ENCODE measurements at places on chromosomes 4 and X. TPM values are rescaled to one million over a fixed set of nuclear protein-coding genes. Genes with fewer than 3 reads are reported as not detected.

STOX2 gene
- total RNA-seq: 2.5 TPM

BEX5 gene
- 1.6 TPM for total RNA-seq

NOP14 gene
- total RNA-seq: 35.3 TPM

APLN gene
- total RNA-seq: 2.1 TPM

CENPVL2 gene
- total RNA-seq: 0.25 TPM

USP51 gene
- 2.2 TPM for total RNA-seq

STPG2 gene
- total RNA-seq: not detected

SMIM31 gene
- total RNA-seq: not detected

COX18 gene
- 10.8 TPM for total RNA-seq

TCEAL5 gene
- 0.36 TPM for total RNA-seq

GRCh38 chr4:39037941-39038340 lies 5.7 kb upstream of the TMEM156 start:
- no peak overlapping the region for H3K4me3 ChIP-seq
- peaks cover 36% of the 10 kb centered on the region for H3K4me1 ChIP-seq
- no peak for DNase-seq
- H3K36me3 ChIP-seq: no peaks in the 10 kb centered on the region
- no peaks in the 10 kb centered on the region for H3K27me3 ChIP-seq
- H3K27ac ChIP-seq: peak overlapping the region; percentile 87

DNA sequence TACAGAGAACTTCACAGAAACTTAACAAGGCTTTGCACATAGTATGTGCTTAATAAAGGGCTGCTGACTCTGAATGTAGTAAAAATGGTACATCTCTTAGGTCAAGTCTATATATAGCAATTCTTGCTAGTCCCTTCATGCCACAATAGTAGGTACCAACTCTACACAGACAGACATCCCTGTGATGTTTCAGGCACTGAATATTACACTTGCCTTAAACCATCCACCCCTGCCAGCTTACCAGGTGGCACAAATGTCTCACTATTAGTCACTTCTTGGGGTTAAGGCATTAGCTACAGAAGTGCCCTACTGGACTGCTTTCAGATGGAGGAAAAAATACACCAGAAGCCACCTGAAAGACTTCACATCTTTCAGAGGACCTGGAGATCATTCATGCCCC lies 86.3 kb upstream of the CITED1 start:
- H3K4me1 ChIP-seq: peaks cover 3% of the 10 kb centered on the region
- H3K36me3 ChIP-seq: no peaks in the 10 kb centered on the region
- no peak for DNase-seq
- H3K27me3 ChIP-seq: no peaks in the 10 kb centered on the region
- no peak overlapping the region for H3K4me3 ChIP-seq
- no peak overlapping the region for H3K27ac ChIP-seq

- no peaks in the 10 kb centered on the region for H3K27me3 ChIP-seq
- H3K36me3 ChIP-seq: no peaks in the 10 kb centered on the region
- H3K27ac ChIP-seq: no peak overlapping the region
- no peak overlapping the region for H3K4me3 ChIP-seq
Measured at GRCh38 chr4:76386566-76387305, 34.2 kb downstream of the CCDC158 start.

DNA sequence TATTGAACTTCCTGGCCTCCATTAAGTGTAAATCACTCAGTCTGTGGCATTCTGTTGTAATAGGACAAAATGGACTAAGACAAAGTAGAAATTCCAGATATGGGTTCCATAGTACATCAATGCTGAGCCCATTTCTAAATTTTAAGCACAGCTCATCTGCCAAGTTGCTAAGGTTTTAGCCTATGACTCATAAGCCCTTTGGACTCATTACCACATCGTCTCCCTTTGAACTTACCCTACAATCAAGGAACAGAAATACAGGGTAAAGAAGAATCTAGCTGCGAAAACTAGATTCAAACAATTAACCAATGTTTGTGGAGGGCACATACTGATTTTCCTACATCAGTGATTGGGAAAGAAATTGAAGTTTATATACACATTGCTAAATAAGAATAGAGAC lies 31.8 kb downstream of the NAA11 start:
- no peak overlapping the region for H3K27ac ChIP-seq
- no peaks in the 10 kb centered on the region for H3K27me3 ChIP-seq
- no peak overlapping the region for H3K4me3 ChIP-seq
- no peaks in the 10 kb centered on the region for H3K36me3 ChIP-seq
- DNase-seq: peak; percentile 1

DNA sequence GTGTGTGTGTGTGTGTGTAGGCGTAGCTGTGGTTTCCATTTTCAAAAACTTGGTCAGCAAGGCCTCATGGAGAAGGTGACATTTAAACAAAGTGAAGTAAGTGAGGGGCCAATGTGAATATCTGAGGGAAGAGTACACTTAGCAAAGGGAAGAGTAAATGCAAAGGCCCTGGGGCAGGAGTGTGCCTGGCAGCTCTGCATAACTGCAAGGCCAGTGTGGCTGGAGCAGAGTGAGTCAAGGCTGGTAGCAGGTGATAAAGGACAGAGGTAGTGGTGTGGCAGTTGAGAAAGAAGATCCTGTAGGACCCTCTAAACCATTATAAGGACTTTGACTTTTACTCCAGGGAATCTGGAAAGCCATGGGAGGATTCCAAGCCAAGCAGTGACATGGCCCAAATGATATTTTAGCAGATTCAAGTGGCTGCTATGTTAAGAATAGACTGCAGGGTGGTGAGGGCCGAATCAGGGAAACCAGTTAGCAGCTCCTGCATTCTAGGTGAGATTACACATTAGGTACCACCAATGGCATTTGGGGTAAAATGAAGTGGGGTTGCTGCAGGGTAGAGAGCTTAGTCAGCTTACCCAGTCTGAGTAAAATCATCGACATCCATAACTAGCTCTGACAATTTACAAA lies 5.9 kb upstream of the TBC1D1 start:
- H3K27ac ChIP-seq: no peak overlapping the region
- H3K27me3 ChIP-seq: peaks cover 12% of the 10 kb centered on the region
- no peak for DNase-seq
- no peak overlapping the region for H3K4me3 ChIP-seq

DNA sequence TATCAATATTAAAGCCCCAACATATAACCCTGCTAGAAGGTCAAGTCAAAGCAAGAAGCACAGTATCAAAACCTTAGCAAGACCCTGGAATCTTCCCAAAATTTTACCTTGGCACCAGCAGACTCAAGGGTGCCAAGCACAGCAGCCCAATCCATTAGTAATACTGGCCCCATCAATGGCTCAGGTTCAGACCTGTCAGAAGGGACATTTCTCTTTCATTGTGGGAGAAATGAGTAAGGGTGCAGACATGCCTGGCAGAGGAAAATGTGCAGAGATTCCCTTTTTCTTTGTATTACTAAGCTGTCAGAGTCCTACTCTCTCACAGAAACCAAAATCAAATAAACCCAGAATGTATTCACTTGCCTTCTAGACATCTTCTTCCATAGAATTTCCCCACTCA lies 203.9 kb downstream of the EVC2 start:
- H3K4me3 ChIP-seq: no peak overlapping the region
- H3K4me1 ChIP-seq: no peaks in the 10 kb centered on the region
- peak; percentile 42 for DNase-seq
- no peaks in the 10 kb centered on the region for H3K36me3 ChIP-seq
- H3K27me3 ChIP-seq: no peaks in the 10 kb centered on the region
- H3K27ac ChIP-seq: no peak overlapping the region

- no peak overlapping the region for H3K27ac ChIP-seq
- no peaks in the 10 kb centered on the region for H3K36me3 ChIP-seq
- H3K4me3 ChIP-seq: no peak overlapping the region
- no peaks in the 10 kb centered on the region for H3K27me3 ChIP-seq
- no peaks in the 10 kb centered on the region for H3K4me1 ChIP-seq
Measured at GRCh38 chr4:18454349-18454748, 432.8 kb upstream of the LCORL start.

DNA sequence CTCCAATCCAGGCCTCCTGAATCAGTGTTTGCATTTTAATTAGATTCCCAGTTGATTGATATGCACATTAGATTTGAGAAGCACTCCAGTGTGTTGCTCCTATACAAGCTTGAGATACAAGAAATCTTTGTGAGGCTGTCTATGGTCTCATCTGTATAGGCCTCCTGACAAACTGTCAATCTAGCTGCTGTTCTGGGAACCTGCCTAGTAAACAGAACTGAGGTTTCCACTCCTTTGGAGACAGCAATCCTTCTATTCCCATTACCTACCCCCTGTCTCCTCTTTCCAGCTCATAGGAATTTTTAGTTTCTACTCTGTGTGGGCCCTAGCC lies 306.1 kb upstream of the EMCN start:
- H3K36me3 ChIP-seq: no peaks in the 10 kb centered on the region
- DNase-seq: no peak
- no peaks in the 10 kb centered on the region for H3K27me3 ChIP-seq
- peaks cover 6% of the 10 kb centered on the region for H3K4me1 ChIP-seq

- no peak for DNase-seq
- H3K27me3 ChIP-seq: peaks cover 7% of the 10 kb centered on the region
- H3K27ac ChIP-seq: no peak overlapping the region
- H3K4me3 ChIP-seq: no peak overlapping the region
- no peaks in the 10 kb centered on the region for H3K36me3 ChIP-seq
- H3K4me1 ChIP-seq: peaks cover 5% of the 10 kb centered on the region
Measured at GRCh38 chrX:21376636-21377035, 2.4 kb downstream of the CNKSR2 start.

- no peak overlapping the region for H3K4me3 ChIP-seq
- H3K4me1 ChIP-seq: peaks cover 41% of the 10 kb centered on the region
- H3K36me3 ChIP-seq: no peaks in the 10 kb centered on the region
Measured at GRCh38 chr4:41174444-41174843, 39.9 kb downstream of the APBB2 start.

GRCh38 chr4:172042714-172043114 lies 229.5 kb downstream of the GALNTL6 start:
- no peaks in the 10 kb centered on the region for H3K36me3 ChIP-seq
- H3K27ac ChIP-seq: no peak overlapping the region
- H3K4me3 ChIP-seq: no peak overlapping the region
- no peaks in the 10 kb centered on the region for H3K4me1 ChIP-seq
- DNase-seq: peak; percentile 3
- no peaks in the 10 kb centered on the region for H3K27me3 ChIP-seq

GRCh38 chrX:79259073-79259689 lies 108.0 kb downstream of the ITM2A start:
- H3K36me3 ChIP-seq: no peaks in the 10 kb centered on the region
- DNase-seq: no peak
- H3K4me3 ChIP-seq: no peak overlapping the region

- peak overlapping the region; percentile 74 for H3K4me3 ChIP-seq
- H3K27me3 ChIP-seq: no peaks in the 10 kb centered on the region
- H3K27ac ChIP-seq: peak overlapping the region; percentile 53
- no peak for DNase-seq
Measured at GRCh38 chrX:40646489-40647306, 663 bp downstream of the CXorf38 start.

- H3K4me3 ChIP-seq: peak overlapping the region; percentile 41
- no peaks in the 10 kb centered on the region for H3K36me3 ChIP-seq
- H3K27ac ChIP-seq: no peak overlapping the region
- DNase-seq: no peak
- H3K27me3 ChIP-seq: no peaks in the 10 kb centered on the region
- H3K4me1 ChIP-seq: peaks cover 5% of the 10 kb centered on the region
Measured at GRCh38 chr4:140004922-140005627, 148.9 kb downstream of the MAML3 start.

DNA sequence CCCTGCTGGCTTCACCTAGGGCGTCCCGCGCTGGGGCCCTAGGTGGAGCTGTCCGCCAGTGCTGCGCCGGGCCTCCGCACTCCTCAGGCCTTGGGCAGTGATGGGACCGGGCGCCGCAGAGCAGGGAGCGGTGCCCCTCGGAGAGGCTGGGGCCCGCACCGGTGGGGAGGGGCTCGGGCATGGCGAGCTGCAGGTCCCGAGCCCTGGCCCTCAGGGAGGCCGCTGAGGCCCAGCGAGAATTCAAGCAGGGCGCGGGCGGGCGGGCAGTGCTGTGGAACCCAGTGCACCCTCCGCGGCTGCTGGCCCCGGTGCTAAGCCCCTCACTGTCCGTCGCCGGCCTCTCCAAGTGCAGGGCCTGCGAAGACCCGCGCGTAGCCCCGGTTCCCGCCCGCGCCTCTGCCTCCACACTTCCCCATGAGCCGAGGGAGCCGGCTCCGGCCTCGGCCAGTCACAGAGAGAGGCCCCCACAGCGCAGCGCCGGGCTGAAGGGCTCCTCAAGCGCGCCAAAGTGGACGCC lies 565.1 kb upstream of the NDST4 start:
- no peaks in the 10 kb centered on the region for H3K36me3 ChIP-seq
- no peaks in the 10 kb centered on the region for H3K4me1 ChIP-seq
- no peaks in the 10 kb centered on the region for H3K27me3 ChIP-seq
- H3K27ac ChIP-seq: no peak overlapping the region
- H3K4me3 ChIP-seq: no peak overlapping the region

DNA sequence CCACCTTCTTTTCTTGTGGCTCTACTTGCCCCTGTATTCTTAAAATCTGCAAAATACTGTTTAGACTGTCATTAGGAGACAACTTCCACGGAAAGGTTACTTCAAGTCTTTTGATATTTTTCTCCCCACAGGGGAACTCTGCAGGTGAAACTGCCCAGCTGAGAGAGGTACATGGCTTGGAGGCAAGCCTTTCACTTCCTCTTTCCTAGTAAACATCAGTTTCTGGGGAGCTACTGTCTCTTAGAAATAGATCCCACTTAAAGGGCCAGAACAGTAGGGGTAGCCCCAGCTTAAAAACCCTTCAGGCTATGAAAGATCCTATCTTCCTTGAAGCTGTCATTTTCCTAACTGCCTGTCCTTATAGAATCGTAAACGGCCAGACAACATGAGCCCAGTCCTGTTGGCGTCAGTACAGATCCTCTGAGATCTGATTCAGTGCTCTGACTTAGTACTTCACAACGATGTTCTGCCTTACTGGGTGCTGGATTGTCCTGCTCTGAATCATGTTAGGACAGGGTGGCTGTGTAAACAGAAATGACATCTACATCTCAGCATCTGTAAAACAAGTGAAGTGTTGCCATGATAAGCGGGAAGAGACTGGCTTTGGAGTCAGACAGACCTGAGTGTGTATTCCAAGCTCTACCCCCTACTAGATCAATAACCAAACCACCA lies 102.1 kb downstream of the ITIH6 start:
- no peak overlapping the region for H3K4me3 ChIP-seq
- DNase-seq: no peak
- no peaks in the 10 kb centered on the region for H3K4me1 ChIP-seq
- H3K36me3 ChIP-seq: no peaks in the 10 kb centered on the region
- H3K27ac ChIP-seq: no peak overlapping the region

- H3K27ac ChIP-seq: no peak within 1 kb of the TSS
- no peaks in the 10 kb centered on the region for H3K27me3 ChIP-seq
- no peak within 1 kb of the TSS for H3K4me3 ChIP-seq
- DNase-seq: no peak
Measured at GRCh38 chr4:87529187-87529586, at the start of gene SPARCL1. TSS of gene SPARCL1 (minus strand) at chr4:87529376. CDS start at chr4:87499574, 29,802 bp downstream.

DNA sequence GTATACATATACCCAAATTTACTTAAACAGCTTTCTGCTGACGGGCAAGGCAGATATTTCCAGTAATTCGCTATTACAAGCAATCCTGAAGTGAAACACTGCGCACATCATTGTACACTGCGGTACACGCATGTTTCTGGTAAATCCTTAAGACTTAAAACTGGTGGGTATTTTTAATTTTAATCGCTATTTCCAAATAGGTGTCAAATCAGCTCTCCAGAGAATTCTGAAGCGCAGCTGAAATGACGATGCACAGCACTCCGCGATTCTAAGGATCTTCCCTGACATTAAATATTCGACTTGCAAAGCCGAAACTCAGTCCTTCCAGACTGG lies 361 bp downstream of the TMEM128 start:
- DNase-seq: no peak
- H3K4me1 ChIP-seq: peaks cover 13% of the 10 kb centered on the region
- peaks cover 9% of the 10 kb centered on the region for H3K36me3 ChIP-seq
- H3K4me3 ChIP-seq: peak overlapping the region; percentile 94
